ENCODE measurements at places on chromosomes 7 and 10.

DNA sequence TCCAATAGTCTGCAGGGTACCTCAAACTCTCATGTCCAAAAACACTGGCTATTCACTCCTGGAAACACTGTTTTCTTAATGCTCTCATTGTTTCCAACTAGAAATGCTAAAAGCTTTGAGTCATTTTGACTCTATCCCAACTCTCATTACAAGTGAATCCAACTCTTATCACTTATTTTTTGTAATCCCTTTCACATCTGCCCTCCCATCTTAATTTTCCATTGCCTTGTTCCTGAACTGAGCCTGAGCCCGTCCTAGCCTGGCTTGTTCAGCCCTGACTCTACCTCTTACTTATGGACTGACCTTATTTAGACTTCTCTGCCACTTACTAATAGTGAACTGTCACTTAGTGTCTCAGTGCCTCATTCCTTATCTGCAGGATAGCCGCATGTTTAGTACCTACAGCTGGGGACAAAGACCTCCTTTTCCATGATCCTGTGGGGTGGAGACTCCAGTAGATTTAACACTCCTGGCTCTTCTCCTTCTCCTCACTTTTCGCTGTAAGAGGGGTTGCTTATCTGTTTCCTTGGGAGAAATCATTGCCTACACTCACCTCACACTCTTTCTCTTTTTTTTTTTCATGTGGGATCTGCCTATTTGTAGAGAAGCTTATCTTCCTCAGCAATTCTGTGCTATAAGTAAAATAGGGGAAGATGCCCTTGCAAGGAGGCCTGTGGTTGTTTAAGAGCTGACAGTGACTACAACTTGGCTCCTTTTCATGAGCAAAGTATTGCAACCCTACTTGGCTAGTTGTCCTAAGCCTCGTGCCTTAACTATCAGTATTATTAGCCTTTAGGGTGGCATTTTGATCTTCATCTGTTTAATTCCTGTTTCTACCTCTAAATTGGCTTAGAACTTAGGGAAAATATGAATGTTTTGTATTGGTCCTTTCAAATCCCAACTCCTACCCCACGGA, 56.4 kb downstream of the SLC16A12 start:
- no peak for DNase-seq

DNA sequence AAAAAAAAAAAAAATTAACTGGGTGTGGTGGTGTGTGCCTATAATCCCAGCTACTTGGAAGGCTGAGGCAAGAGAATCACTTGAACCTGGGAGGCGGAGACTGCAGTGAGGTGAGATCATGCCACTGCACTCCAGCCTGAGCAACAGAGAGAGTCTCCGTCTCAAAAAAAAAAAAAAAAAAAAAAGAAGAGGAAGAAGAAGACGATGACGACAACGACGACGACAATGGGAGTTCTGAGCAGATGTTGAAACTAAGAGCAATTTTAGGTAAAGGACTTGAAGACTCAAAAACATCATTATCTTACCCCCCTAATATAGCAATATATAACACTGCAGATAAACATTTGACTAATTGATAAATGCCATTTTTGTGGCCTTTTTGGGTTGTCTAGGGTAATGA, 39.5 kb upstream of the PPP1R17 start:
- no peak for DNase-seq

GRCh38 chr7:90349305-90349704, 2.8 kb downstream of the GTPBP10 start:
- no peak for DNase-seq

DNA sequence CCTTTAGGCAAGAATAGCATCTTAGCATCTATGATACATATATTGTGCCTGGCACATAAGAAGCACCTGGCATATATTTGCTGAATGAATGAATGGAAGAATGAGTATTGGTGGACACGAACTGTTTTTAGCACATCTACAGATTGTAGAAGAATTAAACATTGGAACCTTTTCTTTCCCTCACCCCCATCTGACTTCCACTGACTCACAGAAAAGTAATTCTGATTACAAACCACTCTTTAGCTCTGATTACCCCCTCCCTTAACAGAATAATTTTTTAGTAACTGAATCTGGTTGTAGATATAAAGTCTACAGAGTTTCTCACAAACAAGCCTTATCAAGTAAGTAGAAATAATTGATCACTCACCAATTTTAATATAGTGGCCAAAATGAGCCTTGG, 31.9 kb downstream of the SLC26A4 start:
- no peak for DNase-seq

- peak; percentile 26 for DNase-seq
Observed at GRCh38 chr7:116339564-116339963, 129.2 kb downstream of the TES start.

GRCh38 chr10:76337641-76338040, 906.2 kb downstream of the LRMDA start:
- no peak for DNase-seq

DNA sequence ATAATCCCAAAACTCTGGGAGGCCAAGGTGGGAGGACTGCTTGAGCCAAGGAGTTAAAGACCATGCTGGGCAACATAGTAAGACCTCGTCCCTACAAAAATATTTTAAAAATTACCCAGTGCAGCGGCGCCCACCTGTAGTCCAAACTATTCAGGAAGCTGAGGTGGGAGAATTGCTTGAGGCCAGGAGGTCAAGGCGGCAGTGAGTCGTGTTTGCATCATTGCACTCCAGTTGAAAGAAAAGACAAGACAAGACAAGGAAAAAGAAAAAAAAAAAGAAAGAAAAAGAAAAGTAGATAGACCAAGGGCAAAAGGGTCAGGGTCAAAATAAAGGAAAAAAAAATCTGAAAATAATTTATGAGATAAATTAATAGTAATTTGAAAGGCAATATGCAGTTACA, 5.8 kb downstream of the ANXA7 start:
- no peak for DNase-seq

DNA sequence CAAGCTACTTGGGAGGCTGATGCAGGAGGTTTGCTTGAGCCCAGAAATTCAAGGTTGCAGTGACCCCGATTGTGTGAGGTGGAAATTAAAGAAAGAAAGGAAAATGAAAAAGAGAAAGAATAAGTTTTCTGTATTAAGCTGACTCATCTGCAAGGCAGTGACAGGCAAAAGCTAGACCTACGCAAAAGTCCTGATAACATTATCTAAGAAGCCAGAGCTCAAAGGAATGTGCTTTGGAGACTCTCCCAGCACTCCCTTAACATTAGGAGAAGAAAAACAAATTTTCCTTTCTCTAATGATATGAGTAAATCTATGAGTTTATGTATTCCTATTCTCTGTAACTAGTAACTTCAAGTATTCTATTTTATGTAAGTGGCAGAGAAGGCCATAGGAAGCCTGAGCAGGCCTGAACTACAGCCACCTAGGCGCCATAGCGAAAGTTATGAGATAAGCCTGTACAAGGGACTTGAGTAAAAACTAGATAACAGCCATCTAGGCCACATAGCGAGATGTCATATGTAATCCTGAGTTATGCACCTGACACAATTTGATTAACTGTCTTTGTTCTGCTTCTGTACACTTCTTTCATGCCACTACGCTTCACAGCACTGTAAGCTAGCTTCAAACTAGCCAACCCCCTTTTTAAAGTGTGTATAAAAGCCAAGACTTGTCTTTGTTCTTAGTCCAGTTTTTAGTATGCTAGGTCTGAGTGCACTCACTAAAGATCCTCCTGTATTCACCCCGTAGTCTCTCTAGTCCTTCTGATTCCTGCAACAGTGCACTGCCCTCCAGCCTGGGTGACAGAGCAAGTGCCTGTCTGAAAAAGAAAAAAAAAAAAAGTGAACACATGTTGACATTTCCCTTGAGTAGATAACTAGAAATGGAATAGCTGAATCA, 9.4 kb upstream of the ZWINT start:
- peak; percentile 20 for DNase-seq

DNA sequence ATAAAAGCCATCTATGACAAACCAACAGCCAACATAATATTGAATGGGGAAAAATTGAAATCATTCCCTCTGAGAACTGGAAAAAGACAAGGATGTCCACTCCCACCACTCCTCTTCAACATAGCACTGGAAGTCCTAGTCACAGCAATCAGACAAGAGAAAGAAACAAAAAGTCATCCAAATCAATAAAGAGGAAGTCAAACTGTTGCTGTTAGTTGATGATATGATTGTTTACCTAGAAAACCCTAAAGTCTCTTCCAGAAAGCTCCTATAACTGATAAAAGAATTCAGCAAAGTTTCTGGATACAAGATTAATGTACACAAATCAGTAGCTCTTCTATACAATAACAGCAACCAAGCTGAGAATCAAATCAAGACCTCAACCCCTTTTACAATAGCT, 285.1 kb upstream of the PHF14 start:
- no peak for DNase-seq

GRCh38 chr7:100963386-100963785, 6.0 kb upstream of the MUC12 start:
- DNase-seq: no peak

DNA sequence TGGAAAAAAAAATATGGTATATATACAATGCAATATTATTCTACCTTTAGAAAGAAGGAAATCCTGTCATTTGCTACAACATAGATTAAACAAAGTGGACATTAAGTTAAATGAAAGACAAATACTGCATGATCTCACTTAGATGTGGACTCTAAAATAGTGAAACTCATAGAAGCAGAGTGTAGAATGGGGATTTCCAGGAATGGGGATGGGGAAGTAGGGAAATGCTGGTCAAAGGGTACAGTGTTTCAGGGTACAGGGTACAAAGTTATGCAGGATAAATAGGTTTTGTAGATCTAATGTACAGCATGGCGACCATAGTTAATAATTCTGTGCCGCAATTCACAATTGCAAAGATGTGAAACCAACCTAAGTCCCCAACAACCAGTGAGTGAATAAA, 385.5 kb downstream of the SFMBT2 start:
- DNase-seq: no peak
